Activated CD4-positive, CD25-positive, alpha-beta regulatory T cell (primary cell): ENCODE measurements at places on chromosomes 1 and 21.

DNA sequence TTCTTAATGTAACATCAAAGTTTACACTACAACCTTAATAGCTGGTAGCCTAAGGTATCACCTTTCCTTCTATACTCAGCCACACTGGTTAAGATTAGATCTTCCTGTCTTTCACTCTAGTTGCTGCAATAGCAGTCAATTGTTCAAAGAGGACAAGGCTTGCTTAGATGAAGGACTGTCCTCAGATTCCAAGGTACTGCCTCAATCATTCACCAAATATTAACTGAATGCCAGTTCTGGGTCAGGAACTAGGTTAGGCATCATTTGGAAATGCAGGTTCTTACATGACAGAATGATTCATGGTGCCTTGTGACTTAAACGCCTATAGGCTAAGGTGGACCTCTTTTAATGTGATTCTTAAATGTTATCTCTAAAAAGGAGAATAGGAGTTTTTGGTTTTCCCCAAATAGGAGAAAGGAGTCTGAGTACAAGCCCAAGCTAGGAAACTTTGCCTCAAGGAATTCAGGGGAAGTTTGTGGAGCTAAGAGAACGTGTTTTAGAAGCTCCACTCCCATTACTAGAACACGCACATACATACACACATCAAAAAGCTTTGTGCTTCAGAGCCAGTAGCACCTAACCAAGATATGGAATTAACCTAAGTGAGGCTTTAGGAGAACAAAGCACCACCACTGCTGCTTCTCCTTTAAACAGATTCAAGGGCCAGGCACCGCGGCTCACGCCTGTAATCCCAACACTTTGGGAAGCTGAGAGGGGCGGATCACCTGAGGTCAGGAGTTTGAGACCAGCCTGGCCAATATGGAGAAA, 8.5 kb upstream of the WDR47 start:
- no peak for DNase-seq

- DNase-seq = no peak
These were observed 13.9 kb upstream of the ALPL start for GRCh38 chr1:21495225-21495820.

- DNase-seq = no peak
These were observed 15.0 kb upstream of the F5 start for GRCh38 chr1:169601096-169601881.

DNA sequence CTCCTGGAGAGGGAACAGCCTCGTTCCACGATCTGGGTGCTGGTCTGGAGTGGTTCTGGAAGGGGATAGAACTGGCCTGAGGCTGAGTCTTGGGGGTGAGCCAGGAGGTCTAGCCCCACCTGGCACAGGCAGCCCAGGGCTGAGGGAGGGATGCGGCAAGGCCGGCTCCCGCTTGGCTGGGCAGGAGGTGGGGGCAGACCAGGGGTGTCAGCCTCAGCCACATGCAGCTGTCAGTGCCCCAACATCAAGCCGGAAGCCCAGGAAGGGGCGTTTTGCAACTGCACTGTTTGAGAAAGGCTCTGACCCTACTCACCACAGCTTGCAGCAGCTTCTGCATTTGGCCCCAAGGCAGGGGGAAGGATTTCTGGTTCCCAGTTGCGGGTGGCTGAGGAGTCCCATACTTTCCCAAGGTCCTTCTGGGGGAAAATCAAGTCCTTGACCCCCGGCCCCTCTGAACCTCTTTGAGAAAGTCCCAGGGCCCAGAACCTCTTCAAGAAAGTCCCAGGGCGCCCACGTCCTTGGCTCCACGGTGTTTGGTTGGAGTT, 2.0 kb downstream of the EFHD2 start:
- DNase-seq = no peak

DNA sequence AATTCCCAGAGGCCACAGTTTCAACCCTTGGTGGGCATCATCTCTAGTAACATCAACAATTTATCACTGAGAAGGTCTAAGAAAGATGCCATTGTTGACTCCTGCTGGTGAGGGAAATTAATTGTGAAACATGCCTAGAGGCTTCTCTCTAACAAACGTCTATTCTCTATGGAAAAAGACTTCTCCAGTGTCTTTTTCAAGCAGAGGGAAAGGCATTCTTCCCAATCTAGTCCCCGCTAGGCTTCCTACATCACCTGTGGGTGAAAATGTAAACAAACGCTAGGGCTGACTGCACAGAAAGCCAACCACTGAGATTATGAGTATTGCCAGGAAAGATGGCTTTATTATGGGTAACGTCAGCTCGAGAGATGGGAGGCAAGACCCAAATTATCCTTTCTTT, 677.4 kb downstream of the NCAM2 start:
- DNase-seq = no peak

DNA sequence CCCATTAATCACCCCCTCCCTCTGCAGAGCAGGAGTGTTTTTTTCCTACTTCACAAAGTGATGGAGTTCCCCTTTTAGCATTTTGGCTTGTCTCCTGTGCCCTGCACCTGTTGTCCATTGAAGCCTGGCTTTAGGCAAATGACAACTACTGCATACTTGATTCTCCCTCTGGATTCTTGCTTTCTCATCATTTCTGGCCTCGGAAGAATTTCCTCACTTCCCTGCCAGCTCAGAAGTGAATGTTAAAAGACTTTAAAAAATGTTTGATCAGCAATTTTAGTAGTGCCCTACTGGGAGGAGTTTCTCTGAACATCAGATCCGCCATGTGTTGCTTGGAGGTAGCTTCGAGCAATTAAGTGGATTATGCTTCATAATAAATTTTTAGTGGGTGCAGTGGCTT, 28.1 kb downstream of the RCOR3 start:
- no peak for DNase-seq

DNA sequence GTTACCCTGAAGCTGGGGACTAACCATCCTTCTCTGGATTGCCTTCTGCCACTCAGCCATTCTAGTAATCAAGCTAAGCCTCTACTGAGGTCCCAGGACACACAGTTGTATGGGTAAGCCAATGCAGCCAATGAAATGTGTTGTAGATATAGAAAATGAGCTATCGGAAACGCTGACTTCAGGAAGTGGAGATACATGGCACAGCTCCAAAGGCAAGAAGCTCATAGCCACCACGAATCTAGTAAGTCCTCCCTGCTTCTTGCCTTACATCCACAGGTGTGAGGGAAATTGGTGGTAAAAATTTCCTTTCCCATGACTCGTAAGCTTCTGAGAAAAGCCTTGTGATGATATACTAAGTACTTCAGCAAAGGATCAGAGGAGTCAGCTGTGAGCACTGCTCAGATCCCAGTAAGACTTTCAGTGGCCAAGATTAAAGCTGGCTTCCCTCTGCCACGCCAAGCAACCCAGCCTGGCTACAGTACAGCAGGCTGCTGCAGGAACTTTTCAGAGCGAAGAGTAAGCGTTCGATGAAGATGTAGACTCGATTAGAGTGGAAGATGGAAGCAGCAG, 117.7 kb downstream of the SIM2 start:
- no peak for DNase-seq

- no peak for DNase-seq
These were observed 176.5 kb upstream of the HOOK1 start for GRCh38 chr1:59638231-59638711.

DNA sequence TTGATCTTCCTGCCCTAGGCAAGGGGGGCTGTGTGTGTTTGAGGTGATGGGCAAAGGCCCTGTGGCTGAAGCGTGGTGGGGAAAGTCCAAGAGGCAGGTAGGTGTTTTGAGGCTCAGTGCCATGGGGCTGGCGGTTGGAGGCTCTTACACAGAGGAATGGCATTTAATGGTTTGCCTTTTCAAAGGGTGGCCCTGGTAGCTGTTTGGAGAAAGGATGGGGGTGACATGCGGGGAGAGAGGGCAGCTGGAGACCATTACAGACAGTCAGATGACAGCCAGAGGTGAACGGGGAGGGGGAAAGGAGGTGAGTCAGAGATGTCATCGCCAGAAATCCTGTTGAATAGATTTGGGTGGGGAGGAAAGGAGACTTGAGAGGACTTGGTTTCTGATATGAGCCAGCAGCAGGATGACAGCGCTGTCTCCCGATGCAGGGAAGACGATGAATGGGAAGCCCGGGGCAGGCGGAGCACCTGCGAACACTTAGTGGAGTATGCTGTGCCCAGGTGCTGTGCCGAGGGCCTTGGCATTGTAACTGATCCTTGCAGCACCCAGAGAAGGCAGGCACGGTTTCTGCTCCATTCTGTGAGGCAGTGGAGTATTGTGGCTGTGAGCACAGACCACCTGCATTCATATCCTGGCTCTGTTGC, 56.3 kb downstream of the MAN1C1 start:
- DNase-seq = no peak

- DNase-seq = no peak
These were observed 7.7 kb upstream of the GNG4 start for GRCh38 chr1:235657269-235657668.

- DNase-seq = no peak
These were observed 38.5 kb upstream of the USP1 start for GRCh38 chr1:62398377-62398776.

- no peak for DNase-seq
These were observed 1.8 kb downstream of the DNAJB4 start for GRCh38 chr1:78006521-78006920.

DNA sequence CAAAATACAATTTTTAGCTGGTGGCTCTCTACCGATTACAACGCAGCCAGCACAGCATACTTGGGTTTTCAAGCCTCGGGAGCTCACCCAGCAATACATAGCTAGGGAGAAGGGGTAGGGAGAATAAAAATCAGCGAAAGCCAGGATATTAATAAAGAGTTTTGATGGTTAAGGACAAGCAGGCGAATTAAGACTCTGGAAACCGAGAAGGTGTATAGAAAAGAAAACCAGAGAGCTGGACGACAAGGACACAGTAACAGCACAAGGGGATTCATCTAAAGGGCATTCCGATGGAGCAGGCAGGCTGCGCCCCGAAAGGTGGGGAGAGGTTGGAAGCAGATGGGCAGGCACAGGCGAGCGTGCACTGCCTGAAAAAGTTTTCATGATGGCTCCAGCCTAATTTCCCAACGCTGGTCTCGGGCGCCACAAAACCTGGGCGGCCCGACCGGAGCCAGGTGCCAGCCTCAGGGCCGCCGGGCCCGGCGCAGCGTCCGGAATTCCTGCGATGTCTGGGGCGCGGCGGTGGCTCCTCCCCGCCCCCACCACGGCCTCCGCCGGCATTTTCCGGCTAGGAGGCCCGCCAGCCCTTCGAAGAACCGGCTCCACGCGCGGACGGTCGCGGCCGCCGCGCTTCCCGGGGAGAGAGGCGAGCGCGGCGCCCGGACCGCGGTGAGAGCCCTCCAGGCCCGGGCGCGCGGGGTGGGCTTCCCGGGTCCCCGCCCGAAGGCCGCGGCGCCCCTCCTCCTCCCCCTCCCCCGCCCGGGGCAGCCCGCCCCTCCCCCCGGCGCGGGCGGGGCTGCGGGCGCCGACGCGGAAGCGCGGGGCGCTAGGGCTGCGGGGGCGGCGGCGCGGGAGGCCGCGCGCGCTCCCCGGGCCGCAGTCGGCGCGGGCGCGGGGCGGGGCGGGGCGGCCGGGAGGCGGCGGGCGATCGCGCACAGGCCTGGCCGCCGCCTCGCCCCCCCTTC, 774 bp upstream of the DYRK1A start:
- peak; percentile 60 for DNase-seq

- no peak for DNase-seq
These were observed 162.0 kb downstream of the NTPCR start for GRCh38 chr1:233112186-233113008.

- no peak for DNase-seq
These were observed 5.1 kb downstream of the SRSF4 start for GRCh38 chr1:29176576-29176975.

DNA sequence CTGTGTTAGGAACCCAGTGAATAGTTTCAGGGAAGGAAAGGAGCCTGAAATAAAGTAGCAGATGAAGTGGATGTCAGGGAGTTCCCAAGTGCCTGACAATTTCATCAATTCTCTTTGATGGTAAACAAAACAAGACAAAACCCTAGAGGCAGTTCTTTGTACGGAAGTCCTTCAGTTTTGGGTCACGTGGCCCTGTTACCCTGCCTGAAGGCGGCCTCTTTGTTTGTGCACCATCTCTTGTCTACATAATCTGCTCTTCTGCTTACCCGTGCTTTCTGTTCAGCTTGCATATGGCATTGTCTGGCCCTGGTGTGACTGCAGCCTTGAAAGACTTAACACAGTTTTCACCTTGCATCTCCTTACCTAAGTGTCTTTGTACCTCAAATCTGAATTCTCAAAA, 166.7 kb upstream of the DUSP10 start:
- no peak for DNase-seq

DNA sequence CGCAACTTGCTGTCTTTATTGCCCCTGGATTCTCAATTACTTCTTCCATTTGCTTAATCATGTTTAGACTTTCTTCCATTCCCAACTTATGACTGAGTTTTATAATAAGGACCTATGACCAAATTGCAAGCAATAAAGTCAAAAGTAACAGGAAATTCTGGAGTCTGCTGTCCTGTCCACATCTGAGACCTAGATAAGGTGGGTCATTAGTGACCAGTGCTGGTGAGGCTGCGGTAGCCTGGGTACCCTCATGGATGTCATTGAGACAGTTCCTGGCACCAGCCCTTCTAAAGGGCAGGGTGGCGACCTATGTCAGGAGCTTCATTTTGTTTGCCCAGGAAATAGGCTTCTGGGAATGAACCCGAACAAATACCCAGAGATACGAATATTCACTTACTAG, 30.6 kb upstream of the SSBP3 start:
- DNase-seq = no peak

DNA sequence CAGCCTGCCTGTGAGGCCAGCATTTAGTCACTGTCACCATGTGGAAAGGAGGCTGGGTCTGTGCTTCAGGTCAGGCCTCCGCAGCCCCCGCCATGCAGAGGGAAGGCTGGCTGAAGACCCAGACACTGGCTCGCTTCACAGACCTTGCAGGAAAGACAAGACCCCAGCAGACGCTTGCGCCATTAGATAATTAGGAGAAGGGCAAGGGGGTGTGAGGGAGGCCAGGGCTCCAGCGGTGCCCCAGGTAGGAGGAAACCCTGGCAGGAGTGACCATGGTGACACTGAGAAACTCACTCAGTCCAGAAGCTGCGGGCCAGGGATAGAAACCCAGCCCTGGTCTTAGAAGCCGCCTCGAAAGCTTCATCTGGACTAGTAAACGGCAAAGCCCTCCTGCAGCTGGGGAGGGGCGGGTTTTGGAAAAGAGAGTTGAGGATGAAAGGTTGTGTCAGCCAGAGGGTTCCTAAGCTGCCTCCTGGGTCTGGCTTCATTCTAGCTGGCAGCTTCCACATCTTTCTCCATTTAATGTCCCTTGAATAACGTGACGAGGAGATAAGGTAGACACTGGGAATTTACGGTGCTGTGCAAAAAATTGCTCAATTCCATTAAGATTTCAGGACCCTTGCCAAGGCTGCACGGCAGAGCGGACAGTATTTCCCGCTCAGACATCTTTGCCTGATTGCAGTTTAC, 294.1 kb upstream of the VAMP3 start:
- DNase-seq = no peak

GRCh38 chr1:84426376-84426775, 28.1 kb downstream of the DNASE2B start:
- no peak for DNase-seq

GRCh38 chr1:6052543-6053205, 7.0 kb downstream of the KCNAB2 start:
- DNase-seq = peak; percentile 10

- no peak for DNase-seq
These were observed 734 bp downstream of the MED18 start for GRCh38 chr1:28329395-28330153.

- DNase-seq = no peak
These were observed 57.9 kb upstream of the SSBP3 start for GRCh38 chr1:54464031-54464476.

- no peak for DNase-seq
These were observed 12.8 kb downstream of the TMCC2 start for GRCh38 chr1:205240569-205240968.

- DNase-seq = no peak
These were observed 12.1 kb downstream of the PLXNA2 start for GRCh38 chr1:208231881-208232661.

- DNase-seq = no peak
These were observed 1791.5 kb downstream of the PLA2G4A start for GRCh38 chr1:188620236-188620635.

- no peak for DNase-seq
These were observed 2.3 kb downstream of the TMEM61 start for GRCh38 chr1:54982739-54983138.
